ENCODE measurements at places on chromosomes 3 and 15.
A peak's percentile ranks its signal among the peaks of the same experiment; 100 is the strongest.

GRCh38 chr3:43950775-43951174, 260.0 kb downstream of the ABHD5 start:
- DNase-seq = no peak

GRCh38 chr3:79167651-79168416, 600.0 kb downstream of the ROBO1 start:
- DNase-seq = no peak

GRCh38 chr3:153069598-153070510, 92.2 kb upstream of the RAP2B start:
- no peak for DNase-seq

DNA sequence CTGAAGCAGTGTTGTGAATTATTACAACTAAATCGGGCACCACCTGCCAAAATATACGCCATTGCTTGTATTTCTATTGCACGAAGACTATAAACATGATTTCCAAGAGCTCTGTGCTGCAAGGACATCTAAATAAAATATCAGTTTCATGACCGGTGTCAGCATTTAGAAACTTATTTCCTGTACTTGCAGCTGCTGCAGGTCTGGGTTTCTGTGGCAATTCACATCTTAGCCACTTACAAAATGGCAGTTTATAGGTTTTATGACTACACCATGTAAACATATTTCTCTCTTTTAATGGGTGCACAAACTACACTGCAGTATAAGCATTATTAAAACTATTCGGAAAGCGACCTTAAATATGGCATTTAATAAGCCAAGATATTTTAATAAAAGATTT, 359.4 kb downstream of the VPS13C start:
- no peak for DNase-seq

DNA sequence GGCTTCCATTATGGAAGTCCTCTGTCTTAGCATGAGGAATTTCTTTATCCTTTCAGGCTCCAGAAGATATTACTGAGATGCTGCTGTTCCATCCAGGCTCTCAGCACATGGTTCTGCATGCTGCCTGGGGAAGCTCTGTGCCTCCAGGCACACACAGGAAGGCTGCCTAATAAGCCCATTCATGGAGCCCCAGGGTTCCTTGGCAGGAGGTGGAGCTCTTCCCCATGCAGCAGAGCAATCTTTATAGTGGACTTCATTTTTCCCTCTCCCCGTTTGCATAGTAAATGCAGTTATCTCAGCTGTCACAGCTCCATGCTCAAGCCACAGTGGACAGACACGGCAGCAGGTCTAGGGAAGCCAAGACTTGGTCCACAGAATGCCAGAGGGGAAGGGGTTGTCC, 57.6 kb downstream of the BOC start:
- DNase-seq = no peak

GRCh38 chr3:14424711-14425580, 22.5 kb downstream of the SLC6A6 start:
- DNase-seq = no peak

GRCh38 chr3:41681479-41681878, 280.4 kb downstream of the ULK4 start:
- no peak for DNase-seq

DNA sequence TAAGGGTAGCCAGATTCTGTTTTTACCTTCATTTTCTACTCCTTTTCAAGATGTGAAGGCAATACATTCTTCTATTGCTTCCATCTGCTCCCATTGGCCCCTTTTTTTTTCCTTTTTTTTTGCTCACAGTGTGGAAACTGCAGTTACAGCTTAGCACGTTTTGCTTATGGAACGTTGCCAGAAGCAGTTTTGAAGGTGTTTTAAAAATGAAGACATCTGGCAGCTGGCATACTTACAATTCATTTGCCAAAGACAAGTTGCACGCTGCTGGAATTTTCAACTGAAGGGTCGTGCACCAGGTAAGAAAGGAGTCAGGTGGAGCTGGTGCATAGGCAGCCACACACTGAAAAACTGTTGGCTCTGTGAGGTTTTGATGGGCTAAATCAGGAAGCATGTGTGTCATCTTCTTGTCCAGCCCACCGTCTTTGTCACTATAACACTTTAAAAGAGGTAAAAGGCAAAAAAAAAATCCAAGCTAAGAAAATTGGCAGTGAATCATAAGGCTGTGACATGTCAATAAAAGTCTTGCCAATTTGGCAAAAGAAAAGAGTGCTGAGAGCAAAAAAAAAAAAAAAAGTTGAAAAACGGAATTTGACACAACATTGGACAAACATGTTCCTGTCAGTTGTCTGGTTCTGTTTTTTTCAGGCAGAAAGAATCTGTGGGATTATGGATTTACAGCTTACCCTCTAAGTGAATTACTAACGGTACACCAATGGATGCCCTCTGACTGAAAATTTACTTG, 225.4 kb upstream of the SOX2 start:
- no peak for DNase-seq

- no peak for DNase-seq
Observed at GRCh38 chr15:59453474-59454215, 15.7 kb downstream of the FAM81A start.

DNA sequence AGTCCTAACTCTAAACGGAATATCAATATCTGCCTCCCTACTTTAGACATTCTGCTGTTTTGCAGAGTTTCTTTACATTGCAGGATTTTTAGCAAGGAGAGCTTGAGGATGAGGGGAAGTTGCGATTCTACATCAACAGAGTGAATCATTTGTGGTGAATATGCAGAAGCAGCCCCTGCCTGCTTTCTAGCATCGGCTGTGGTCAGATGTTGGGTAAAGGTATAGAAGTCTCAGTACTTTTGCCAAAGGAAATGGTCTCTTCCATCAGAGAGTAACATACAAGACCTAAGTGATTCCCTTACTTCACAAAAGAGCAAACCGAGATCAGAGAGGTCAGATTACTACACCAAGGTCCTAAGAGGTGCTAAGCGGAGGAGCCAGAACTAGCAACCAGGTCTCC, 15.2 kb downstream of the ST3GAL6 start:
- no peak for DNase-seq

- DNase-seq = no peak
Observed at GRCh38 chr15:50146632-50147031, 27.6 kb upstream of the ATP8B4 start.

- no peak for DNase-seq
Observed at GRCh38 chr3:64554096-64554920, 133.5 kb downstream of the ADAMTS9 start.

GRCh38 chr15:31537770-31538592, 211.3 kb downstream of the KLF13 start:
- no peak for DNase-seq

GRCh38 chr15:80978685-80979329, 10.8 kb downstream of the MESD start:
- no peak for DNase-seq

- no peak for DNase-seq
Observed at GRCh38 chr3:23991306-23991682, 46.2 kb downstream of the NR1D2 start.

DNA sequence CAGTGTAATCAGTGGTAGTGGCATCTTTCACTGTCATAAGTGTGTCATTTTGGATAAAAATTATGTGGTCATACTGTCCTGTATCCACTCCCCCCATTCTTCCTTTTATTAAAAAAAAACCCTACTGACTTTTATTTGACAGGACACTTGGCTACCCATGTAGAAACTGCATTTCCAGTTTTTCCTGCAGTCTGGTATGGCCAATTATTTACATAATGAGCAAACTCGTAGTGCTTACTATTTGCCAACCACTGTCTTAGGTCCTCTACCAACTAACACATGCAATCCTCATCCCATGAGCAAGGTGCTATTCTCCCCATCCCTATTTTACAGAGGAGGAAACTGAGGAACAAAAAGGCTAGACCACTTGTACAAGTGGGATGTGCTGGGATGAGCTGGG, 129.1 kb downstream of the MECOM start:
- no peak for DNase-seq

- DNase-seq = no peak
Observed at GRCh38 chr3:196514350-196514716, 813 bp downstream of the SMCO1 start.

DNA sequence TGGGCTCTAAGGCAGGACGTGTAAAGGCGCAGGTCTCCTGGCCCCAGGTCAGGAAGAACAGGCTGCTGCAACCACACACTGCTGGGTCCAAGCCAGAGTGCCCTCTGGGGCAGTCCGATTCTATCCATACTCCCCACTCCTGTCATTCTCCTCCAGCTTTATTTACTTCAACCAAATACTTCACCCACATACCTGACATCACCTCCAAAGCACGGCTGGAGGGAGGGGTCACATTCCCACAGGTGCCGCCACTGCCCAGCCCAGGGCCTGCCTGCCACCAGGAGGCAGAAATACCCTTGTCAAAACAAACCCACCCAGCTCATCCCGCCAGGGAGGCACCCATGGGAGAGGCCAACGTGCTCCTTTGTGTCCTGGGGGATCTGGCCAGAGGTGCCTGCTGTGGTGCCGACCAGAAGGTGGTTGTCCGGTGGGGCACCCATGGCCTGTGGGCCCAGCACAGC, 100.4 kb downstream of the DAPK2 start:
- no peak for DNase-seq

DNA sequence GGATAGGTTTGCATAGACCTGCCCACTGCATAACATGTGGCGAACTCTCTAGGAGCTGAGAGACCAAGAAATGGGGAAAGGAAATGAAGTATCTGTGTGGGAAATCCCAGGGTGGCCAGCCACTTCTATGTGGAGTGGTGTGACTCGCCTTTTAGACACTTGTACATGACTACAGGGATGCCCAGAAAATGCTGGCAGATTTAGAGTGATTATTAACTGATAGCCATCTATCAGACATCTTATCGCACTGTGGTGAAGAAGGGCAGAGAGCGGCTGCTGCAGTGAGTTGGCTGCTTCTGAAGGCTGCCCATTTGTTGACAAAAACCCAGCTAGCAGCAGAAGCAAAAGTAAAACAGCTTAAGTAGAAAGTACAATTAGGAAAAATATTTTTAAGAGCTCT, 18.1 kb upstream of the STAC start:
- DNase-seq = no peak

DNA sequence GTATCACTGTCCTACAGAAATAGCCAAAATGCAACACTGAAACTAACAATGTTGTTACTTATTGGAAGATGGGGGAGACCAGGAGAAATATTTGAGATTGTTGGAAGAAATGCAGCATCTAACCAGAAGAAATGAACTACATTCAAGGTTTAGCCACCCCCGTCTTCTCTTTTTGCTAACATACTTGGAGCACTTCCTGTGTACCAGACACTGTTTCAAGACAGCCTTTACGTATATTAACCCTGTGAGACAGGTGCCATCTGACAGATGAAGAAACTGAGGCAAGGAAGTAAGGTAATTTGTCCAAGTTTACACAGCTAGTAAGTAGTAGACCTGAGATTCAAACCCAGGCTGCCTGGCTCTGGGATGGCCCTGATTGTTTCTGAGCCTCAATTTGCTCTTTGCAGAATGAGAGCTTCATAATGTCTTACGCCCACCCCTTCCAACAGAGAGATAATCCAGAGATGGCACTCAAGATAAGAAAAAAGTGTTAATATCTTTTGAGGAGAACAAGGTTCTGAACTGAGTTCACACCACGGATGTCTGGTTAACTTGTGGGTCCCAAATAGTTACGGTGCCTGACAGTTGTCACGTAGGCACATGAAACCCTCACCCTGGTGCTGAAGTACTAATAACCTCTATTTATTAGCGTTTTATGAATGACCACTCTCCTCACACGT, 26.1 kb downstream of the RASGRP1 start:
- no peak for DNase-seq

GRCh38 chr15:42137461-42138261, 18.8 kb downstream of the PLA2G4F start:
- DNase-seq = no peak

DNA sequence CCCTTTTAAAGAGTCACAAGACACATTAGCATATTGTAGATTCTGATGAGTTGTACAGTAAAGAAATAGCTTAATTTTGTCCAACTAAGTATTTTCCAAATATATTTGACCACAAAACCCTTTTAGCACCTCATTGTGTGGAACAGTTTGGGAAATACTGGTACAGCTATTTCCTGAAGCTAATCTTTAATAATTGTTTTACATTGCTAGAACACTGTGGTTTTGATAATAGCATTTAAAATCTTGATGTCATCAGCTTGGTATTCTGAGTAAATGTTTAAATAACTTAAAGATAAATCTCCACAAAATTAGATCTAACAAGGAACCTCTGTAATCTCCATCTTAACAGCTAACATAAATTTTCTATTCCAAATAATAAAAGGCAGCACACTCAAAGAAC, 140.0 kb upstream of the MLF1 start:
- DNase-seq = no peak

- no peak for DNase-seq
Observed at GRCh38 chr15:57438166-57438565, 61.9 kb downstream of the CGNL1 start.

DNA sequence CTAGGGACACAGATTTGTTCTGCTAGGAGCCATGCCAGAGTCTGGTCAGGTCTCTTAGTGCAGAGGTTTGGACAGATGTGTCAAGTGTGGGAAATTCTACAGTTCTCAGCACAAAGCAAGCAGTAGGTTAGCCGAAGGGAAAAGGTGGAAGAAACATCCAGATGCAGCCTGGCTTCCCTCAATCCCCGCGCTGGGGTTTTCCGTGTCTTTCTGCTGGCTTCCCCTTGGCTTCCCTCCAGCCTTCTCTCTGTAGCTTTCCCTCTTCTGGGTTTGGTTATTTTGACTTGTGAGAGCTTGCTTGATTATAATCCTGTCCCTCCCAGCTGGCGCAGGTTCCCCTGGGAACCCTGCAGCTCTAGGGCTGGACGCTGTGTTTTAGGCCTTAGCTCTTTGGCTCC, 4.1 kb downstream of the TF start:
- no peak for DNase-seq

DNA sequence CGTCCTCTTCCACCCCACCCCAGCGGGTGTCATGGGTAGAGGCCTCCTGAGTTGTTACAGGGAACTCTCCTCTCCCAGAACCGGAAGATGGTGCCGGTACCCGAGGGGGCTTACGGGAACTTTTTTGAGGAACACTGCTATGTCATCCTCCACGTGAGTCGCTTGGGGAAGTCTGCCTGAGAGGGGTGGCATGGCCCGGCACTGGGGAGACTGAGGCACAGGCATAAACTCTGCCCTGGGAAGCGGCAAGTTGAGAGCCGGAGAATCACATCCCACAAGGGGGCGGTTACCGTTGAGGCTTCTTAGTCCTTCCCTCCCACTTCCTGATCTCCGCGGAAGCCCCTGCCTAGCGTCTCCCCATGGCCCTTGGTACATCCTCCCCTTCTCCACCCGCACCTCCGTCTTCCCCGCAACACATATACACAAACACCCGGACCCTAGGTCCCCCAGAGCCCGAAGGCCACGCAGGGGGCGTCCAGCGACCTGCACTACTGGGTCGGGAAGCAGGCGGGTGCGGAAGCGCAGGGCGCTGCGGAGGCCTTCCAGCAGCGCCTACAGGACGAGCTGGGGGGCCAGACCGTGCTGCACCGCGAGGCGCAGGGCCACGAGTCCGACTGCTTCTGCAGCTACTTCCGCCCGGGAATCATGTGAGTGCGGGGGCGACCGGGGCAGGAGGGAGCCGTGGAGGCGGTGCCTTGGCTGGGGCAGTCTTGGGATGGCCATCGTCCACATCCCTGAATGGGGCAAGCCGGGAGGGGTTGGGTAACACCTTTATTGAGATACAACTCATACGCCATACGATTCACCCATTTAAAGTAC, 3.4 kb downstream of the VILL start:
- DNase-seq = peak; percentile 40

- DNase-seq = no peak
Observed at GRCh38 chr3:104367000-104367399, 999.7 kb upstream of the ALCAM start.

Measured in right renal pelvis (tissue), 4 donors.